ENCODE measurements at places on chromosomes 11 and 22.

- ATAC-seq: no peak
Measured at GRCh38 chr11:75766443-75767227, 1.9 kb upstream of the DGAT2 start.

- no peak for ATAC-seq
Measured at GRCh38 chr11:14539982-14540421, 19.8 kb upstream of the PSMA1 start.

- peak; percentile 10 for ATAC-seq
Measured at GRCh38 chr11:110297726-110298300, 1.4 kb upstream of the RDX start.

DNA sequence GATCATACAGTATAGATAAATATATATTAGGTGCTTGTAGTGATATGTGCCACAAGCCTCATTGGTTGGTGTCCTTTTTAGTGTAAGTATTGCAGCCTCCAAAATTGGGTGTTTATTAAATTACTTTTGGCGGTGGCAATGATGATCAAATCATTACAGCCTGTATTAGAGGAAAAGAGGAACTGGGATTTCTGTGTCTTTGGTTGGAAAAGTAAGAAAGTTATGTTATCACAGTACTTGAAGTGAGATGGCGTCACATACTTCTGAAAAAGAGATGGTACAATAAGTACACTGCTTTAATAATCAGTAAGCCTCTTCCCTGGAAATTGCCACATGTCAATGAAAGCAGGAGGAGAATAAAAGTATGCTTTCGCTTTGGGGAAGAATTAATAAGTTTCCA is 523 bp upstream of the MPZL3 start:
- no peak for ATAC-seq

- ATAC-seq: no peak
Measured at GRCh38 chr11:17718510-17718962, 835 bp upstream of the MYOD1 start.

- ATAC-seq: no peak
Measured at GRCh38 chr11:130397780-130398179, 30.6 kb downstream of the ADAMTS8 start.

DNA sequence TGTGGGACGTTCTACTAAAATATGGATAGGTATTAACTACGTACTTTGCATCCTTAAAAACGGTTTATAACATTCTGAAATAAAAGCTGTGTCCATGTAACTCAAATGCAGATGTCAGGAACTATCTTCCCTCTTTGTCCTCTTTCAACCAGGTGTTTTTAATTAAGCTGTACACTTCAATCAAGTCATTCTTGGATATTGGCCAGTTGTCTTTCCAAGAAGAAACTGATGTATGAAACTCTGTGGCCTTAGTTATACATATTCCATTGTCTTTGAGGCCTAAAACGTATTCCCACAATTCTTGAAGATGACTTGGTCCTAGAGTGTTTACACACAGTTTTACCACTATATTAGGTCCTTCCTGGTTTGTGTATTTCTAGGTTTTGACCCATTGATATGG is 249.0 kb upstream of the CNTN5 start:
- no peak for ATAC-seq

DNA sequence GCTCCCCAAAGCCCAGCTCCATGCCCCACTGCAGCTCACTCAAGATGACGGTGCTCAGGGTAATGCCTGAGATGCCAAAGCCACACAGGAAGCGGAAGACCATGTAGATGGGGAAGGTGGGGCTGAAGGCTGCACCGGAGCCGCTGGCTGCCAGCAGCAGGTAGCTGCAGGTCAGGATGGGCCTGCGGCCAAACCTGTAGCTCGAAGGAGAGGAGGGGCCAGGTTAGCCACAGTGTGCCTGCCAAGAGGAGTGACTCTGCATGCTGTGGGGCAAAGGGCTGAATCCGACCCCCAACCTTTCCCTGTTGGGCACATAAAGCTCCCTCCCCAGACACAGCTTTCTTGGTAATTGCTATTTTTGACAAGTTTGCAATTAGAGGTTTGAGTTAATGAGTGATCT is 14.9 kb upstream of the SLC22A6 start:
- no peak for ATAC-seq

DNA sequence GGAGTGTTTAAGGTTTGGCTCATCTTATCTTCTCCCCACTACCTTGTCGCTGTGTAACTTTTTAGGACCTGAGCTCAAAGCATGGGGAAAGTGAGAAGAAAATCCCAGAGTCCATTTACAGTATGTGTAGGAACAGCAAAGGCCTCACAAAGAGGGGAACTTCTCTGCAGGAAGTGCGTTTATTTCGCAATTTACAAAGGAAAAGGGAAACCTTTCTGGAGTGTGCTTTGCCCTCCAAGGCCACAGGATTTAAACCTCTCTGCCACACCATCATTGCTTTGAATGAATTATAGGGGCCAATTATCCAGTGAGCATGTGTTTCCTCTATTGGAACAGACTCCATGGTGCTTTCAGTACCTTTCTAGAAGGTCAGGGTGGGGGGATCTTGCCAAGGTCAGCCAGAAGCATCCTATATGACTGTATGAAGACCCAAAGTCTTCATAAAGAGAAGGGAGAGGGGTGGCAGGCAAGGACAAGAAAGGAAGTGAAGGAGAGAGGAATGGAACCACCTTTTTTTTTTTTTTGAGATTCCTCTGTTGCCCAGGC is 68.1 kb upstream of the LMO2 start:
- no peak for ATAC-seq

- no peak for ATAC-seq
Measured at GRCh38 chr22:19873138-19873959, 18.7 kb upstream of the GNB1L start.

DNA sequence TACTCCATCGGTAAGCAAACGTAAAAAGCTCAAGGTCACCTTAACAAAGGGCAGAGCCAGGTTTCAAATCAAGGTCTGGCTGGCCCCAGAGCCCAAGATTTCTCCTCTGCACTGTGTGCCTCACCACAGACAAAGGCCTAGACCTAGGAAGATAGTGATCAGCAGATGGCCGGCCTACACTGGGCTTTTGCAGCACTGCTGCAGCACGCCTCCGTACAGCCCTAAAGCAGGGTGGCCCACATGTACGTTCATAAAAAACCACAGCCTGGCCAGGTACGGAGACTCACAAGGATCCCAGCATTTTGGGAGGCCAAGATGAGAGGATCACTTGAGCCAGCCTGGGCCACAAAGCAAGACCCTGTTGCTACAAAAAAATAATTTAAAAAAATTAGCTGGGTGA is 106.3 kb upstream of the PITPNB start:
- ATAC-seq: no peak

GRCh38 chr11:107263844-107264563 is 193.6 kb downstream of the CWF19L2 start:
- ATAC-seq: no peak

DNA sequence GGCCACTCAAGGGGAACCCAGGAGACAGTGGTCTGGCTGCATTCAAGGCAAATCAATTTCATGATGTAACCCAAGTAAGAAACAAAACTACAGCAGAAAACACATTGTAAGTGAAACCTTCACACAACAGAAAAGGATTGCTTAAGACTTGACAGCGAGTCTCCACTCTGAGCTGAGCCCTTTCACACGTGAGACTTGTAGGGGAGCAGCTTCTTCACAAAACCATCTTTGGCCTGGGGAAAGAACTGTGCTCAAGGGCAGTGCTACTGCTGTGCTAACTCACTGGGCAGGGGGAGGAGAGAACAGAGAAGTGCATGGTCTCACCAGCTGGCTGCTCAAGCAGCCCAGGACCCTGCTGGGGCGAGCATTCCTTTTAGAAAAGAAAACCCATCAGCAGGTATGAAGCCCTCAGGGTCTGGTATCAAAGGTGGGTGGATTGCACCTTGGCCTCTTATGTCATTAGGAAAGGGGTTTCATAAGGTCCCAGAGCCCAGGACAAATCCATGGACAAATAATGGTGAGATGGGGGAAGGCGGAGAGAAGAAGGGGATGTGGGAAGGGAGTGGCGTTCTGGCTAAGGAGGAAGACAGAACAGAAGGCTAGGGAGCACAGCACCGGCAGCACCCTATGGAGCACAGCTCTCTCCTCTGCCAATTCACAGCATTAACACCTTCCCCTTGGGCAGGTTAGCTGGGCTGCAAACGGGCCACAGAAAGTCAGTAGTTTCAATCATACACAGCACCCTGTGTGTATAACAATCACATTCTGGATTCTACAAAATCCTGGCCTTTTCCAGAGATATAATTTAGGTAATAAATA is 20.6 kb upstream of the RAPSN start:
- ATAC-seq: no peak

DNA sequence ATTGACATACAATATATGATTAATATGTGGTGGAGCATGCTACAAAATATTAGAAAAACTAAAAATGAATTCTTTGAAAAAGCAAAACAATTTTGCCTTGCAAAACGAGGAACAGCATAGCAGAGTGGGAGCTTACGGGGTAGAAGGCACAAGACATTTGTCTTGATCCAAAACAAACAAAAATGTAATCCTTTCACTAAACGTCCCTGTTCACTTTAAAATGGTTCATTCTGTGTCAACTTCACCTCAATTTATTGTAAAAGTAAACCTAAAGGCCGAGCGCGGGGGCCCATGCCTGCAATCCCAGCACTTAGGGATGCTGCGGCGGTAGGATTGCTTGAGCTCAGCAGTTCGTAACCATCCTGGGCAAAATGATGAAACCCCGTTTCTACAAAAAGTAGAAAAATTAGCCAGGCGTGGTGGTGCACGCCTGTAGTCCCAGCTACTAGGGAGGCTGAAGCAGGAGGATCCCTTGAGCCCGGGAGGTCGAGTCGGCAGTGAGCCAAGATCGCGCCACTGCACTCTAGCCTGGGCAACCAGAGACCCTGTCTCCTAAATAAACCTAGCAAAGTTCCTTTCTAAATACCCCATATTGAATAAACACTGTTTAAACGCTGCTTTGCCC is 2.0 kb downstream of the PRDM10 start:
- ATAC-seq: no peak

DNA sequence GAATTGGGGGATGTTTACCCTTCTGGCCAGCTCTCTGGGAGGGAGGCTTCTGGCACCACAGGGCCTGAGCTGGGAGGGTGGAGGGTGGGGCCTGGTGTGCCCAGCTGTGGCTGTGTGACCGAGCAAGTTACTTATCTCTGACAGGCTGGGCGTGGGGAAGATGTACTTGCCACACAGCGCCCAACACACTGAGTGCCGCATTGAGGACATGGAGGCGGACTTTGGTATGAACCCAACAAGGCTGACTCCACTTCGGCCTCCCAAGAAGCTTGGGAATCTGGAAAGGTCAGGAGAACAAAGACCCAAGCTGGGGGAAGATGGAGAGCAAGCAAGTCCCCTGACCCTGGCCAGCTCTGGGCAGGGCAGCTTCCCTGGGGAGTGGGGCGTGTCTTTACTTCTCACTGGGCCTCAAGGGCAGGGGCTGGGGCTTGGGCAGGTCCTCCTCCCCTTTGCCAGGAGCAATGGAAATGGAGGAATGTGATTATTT is 2.4 kb upstream of the MGAT3 start:
- no peak for ATAC-seq

DNA sequence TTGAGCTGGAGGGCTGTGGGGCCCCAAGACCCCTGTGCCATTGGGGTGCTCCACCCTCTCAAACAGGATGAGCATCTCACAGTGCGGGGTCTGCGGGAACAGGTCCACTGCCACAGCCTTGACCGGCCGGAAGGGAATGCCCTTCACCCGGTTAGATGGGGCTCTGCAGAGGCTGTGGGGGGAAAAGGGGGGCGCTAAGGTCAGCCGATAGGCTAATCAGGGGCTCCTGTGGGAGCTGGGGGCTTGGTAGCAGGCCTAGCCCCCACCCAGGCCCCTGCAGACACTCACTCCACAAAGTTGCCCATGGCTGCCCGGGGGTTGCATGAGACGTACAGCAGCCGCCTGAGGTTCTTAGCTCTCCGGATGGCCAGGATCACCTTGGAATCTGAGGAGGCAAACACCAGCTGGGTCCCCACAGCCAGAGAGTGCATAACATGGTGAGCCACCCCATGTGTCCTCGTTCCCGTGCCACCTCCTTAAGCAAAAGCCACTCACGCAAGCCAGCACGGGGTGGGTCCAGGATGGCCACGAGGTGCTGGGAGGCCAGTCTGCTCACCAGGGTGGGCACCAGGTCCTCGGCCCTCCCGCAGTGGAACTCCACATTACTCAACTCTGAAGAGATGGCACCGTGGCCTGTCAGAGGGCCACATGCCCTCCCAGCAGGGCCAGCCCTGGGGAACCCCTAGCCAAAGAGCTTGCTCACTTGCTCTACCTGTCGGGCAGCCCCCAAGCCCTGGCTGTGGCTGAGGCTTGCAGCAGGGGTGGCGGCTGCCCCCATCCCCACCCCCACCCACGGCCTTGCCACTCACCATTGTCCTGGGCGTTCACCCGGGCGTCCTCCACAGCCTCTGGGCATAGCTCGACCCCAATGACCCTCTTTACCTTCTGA is 3.0 kb upstream of the RANBP1 start:
- ATAC-seq: no peak

DNA sequence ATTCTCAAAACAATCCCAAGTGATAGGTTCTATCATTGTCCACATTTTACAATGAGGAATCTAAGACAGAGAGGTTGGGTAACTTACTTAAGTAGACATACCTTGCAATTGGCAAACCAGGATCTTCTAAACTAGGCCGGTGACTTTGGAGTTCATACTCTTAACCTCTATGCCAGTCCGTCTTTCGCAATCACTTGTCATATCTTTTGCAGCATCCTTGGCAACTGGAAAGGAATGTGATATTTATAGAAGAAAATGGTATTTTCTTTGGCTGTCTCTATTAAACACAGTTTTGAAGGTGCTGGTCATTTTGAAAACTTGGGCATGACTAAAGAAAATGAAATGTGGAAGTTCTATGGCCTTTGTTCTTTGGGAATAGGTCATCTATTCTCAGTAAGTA is 556.5 kb downstream of the NELL1 start:
- no peak for ATAC-seq

DNA sequence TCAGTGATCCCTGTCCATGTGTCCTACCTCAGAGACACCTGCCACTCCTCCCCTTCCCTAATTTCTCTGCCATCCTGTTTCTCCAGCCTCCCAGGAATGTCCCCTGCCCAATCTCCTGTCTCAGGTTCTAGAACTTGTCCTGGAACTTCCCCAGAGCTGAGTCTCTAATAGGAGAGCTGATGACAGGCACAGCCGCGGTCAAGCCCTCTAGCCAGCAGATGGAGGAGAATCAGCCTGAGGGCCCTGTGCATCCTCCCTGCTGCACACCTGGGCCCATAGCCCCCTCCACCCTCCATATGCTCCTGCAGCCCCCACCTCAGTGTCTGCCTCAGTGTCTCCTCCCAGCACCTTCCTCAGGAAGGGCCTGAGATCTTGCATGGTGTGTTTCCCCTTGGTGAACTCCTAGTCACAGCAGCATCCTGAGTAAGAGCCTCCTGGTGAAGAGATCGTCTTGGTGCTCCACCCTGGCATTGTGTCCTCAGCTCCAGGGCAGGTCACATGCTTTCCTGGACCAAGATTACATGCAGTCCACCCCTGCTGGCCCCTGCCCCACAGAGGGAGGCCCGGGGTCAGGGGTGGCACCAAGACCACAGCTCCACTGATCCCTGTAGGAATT is 43.9 kb upstream of the VPREB1 start:
- no peak for ATAC-seq

- no peak for ATAC-seq
Measured at GRCh38 chr22:20002128-20002527, 14.5 kb downstream of the ARVCF start.

- no peak for ATAC-seq
Measured at GRCh38 chr11:19670030-19670791, 42.4 kb upstream of the NAV2 start.

- no peak for ATAC-seq
Measured at GRCh38 chr11:133649040-133649439, 116.7 kb upstream of the OPCML start.

GRCh38 chr11:15159085-15159484 is 44.4 kb downstream of the INSC start:
- no peak for ATAC-seq
